ENCODE measurements at places on chromosomes 13 and 19.

GRCh38 chr19:45298264-45298663 lies 24.4 kb downstream of the CKM start:
- no peak for DNase-seq

- peak; percentile 44 for DNase-seq
Observed at GRCh38 chr19:17946965-17947784, 14.4 kb downstream of the CCDC124 start.

DNA sequence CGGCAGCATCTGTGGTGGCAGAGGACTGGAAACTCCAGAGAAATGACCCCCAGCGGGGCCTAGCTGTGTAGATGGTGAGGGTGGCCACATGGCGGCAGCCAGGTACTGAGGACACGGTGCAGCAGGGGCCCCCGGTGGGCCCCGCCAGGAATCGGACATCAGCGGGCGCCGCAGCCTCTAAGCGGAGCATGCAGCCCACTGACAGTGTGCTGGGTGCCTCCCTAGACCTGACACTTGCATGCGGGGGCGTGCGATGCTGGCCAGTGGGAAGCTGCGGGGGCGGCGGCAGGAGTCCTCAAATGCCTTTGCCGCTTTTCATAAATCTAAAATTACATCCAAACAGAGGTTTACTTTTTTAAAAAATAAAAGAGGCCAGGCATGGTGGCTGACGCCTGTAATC lies 16.1 kb downstream of the ADAT3 start:
- no peak for DNase-seq

DNA sequence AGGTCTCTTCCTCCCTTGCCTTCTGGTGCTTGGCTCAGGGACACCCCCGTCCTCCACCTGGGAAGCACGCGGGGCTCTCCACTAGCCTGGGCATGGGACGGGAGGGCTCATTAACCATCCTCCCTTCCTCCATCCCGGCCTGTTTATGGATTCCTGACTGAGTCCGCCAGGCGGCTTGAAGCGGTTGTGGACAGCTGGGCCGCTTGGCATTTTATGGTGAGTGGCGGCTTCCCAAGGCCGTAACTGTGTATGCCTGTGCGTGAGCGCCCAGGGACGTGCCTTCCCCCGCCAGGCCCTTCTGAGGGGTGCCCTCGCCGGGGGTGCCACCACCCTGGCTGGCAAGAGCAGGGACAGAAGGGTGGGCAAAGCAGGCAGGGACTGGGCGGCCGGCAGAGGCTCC lies 202.8 kb downstream of the URI1 start:
- no peak for DNase-seq

- peak; percentile 28 for DNase-seq
Observed at GRCh38 chr13:24625331-24625731, 54.9 kb upstream of the ATP12A start.

- DNase-seq, result peak; percentile 57
Observed at GRCh38 chr19:47350630-47351029, 1.5 kb downstream of the DHX34 start.

GRCh38 chr13:26993780-26994179 lies 177.8 kb downstream of the USP12 start:
- DNase-seq, result no peak

GRCh38 chr19:29540114-29540513 lies 14.3 kb downstream of the VSTM2B start:
- DNase-seq, result no peak

GRCh38 chr19:5828661-5829566 lies 10.6 kb downstream of the FUT6 start:
- no peak for DNase-seq

DNA sequence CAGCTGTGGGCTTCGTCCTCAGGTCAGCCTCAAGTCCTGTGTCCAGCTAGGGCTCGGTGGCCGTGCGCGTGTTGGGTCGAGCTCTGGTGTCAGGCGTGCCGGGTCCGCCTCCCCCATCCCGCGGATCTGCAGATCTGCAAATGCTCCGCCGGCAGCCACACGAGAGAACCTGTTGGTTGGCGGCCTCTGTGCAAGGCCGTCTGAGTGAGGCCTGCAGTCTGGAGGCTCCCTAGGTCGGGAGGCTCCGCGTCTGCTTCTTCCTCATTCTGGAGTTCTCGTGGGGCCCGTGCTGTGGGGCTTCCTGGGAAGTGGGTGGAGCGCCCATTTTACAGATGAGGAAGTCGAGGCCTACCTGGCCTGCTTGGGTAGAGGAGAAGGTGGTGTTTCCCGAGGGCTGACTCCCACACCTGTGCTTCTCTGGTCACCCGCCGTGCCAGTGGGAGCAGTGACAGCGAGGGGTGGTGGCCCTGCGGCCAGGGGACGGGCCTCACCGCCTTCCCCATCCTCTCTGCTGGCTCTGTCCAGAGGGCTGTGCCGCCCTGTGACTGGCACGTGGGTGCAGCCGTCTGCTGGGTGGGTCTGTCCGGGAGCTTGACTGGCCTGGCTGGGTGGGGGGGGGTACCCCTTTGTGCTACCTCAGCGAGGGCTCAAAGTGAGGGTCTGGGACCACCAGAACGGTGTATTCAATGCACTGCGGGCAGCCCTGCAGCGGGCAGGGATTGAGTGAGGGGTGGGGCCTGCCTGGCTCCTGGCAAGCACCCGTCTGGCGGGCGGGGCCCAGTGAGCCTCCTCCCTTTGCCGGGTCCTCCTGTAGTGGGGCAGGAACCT lies 3.3 kb downstream of the CSNK1G2 start:
- peak; percentile 49 for DNase-seq

GRCh38 chr13:31625115-31625514 lies 114.2 kb upstream of the RXFP2 start:
- no peak for DNase-seq

DNA sequence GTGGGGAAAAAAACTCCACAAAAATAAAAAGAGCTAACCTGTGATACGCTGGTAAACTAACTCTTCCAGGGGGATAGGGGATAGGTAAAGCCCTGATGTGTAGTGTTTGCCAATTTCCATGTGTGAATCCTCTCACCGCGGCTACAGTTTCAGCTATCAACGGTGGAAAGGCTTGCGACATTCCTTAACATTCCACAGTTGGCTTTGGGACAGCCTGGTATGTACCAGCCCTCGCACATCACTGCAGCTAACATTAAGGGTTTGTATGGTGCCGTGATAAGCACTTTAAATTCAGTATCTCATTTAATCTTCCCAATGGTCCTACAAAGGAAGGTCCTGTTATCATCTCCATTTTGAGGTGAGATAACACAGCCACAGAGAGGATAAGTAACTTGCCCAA lies 112.4 kb downstream of the KATNAL1 start:
- DNase-seq, result no peak

DNA sequence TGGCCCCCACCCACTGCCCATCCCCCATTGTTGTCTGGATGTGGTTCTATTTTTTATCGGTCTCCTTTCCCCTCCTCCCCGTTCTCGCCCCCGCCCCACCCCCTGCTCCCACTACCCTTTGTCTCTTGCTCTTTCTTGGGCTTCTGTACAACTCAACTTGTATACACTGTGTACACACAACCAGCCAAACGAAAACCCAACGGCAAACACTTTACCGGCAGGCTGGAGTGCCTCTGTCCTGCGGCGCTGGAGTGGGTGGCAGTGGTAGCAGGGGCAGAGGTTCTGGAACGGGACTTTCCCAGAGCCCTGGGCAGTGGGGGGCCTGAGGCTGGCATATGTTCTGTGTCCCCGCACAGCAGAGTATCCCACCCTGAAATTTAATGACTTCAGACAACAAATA lies 13.7 kb downstream of the RRAS start:
- DNase-seq, result no peak

DNA sequence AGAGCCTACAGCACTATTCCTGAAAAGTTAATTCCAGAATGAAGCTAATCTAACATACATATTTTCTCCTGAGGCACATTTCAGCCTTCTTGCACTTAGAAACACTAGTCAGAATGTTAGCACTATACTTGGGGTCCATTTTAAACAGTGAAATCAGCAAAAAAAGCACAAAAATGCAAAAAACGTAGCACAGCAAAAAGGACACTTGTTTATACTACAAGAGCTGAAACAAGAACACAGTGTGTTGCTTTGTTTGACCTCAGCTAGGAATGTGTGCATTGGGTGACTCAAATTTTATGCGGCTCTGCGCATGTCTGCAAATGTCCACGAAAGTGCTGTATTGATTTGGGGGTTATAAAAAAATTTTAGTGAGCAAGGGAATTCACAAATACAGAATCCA lies 226.2 kb downstream of the KCNRG start:
- DNase-seq, result no peak

- DNase-seq, result peak; percentile 24
Observed at GRCh38 chr13:27126859-27127258, 44.8 kb downstream of the USP12 start.

All from suppressor macrophage treated with lipopolysaccharide for 1 hour (primary cell).